NCI-H345 (cell line): ENCODE measurements at places on chromosomes 5 and 9.

DNA sequence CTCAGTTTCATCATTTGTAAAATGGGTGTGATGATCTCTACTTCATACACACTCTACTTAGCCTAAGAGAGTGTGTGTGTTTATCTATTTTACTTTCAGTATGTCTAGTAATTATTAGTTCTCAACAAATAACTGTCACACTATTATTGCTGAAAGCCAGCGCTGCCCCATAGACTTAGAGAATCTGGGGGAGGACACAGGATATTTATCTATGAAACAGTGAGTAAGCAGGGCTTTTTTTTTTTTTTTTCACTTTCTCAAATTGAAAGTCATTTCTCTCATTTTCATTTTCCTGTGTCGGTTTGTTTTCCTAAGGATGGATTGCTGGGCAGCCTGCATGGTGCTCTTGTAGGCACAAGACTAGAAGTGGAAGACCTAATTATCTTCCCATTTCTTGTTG lies 248.4 kb upstream of the RPS23 start:
- DNase-seq: no peak

GRCh38 chr5:133831491-133832224 lies 136.8 kb downstream of the C5orf15 start:
- no peak for DNase-seq

DNA sequence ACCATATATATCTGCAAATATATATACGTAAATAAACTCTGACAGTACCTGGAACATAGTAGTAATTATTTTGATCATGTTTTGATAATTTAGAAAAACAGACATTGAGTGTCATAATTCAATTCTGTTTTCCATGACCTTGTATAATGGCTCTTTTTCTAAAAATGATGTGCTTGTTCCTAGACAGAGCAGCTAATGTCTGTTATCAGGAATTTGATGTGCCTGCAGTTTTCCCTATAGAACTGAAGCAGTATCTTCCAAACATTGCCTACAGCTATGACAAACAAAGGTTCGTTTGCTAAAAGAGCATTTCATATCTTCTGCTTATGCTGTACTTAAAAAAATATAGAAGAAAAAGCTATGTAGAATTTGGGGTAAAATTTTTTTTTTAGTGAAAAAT lies 5.3 kb downstream of the SETD9 start:
- DNase-seq: no peak

- DNase-seq: no peak
These were observed 274.3 kb upstream of the DMRT1 start for GRCh38 chr9:567128-567746.
